ENCODE measurements at places on chromosomes 12 and 14.

- no peak for DNase-seq
Measured at GRCh38 chr12:84816916-84817695, 95.5 kb downstream of the SLC6A15 start.

GRCh38 chr12:95440401-95440800 is 33.6 kb upstream of the METAP2 start:
- no peak for DNase-seq

DNA sequence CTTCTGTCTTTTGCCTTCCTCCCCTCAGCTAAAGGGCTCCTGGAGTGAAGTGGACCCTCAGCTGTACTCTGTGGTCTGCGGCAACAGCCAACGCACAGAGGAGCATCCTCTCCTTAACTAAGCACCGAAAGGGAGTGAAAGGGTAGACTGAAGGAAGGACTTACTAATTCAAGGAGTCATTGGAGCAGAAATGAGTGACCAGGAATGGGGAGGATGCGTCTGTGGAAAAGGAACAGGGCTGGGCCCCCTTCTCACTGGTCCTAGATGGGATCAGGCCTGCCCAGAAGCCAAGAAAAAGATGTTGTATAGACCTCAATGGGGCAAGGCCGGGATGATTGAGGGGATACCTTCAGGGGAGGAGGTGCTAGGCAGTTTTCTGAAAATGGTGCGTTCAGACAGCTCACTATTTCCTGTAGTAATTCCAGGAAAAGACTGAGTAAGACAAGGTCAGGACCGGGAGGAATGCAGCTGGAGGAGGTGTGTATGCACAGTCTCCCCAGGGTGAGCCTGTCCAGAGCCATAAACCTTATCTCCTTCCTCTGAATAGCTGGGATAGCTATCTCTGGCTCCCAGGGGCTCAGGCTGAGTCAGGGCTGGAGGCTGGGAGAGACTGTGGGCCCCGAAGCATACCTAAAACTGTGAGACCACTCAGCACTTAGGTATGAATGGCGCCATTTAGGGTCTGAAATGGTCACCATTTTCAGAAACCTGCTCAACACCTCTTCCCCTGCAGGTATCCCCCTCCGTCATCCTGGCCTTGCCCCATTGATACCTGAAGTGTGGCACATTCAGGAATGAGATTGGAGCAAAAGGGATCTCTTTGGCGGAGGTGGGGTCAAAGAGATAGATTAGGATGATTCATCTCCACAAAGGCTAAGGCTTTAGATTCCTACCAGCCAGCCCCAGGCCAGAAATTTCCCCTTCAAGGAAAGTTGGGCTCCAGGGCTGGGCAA is 20.2 kb upstream of the KRT8 start:
- DNase-seq: peak; percentile 88

- DNase-seq: no peak
Measured at GRCh38 chr14:99245564-99246511, 26.2 kb downstream of the BCL11B start.

DNA sequence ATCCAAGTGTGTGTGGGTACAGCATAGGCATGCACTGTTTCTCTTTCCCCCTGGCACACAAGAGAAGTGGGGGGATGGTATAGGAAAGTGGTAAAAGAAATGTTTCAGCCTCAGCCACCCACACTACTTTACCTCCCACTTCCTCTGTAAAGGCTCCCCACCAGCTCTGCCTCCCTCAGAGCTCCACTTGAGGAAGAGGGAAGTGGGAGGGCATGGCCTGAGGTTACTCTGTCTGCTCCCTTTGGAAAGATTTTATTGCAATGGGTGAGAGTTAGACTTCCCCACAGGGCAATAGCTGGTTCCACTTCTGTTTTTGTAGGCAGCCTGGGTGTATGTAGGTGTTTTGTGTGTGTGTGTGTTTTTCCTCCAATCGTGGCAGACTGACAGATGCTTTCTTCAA is 145.3 kb downstream of the SSPN start:
- no peak for DNase-seq

- DNase-seq: peak; percentile 19
Measured at GRCh38 chr12:98373025-98373554, 142.3 kb upstream of the TMPO start.

DNA sequence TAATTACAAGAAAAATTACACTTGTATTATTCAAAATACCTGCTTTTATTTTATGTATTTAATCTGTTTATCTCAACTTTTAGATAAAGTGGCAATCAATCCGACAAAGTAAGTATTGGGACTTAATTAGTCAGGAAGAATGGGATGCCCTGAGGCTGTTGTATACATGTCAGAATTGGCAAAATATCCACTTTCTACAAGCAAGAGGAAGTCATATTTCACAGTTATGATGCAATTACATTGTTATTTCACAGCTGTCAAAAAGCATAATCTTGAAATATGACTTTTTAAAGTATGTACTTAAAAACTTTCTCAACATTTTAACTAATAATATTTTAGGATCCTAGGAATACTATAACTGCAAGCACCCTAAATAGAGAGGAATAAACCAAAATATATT is 357.1 kb upstream of the MGAT4C start:
- no peak for DNase-seq

GRCh38 chr12:100504804-100505203 is 31.1 kb downstream of the NR1H4 start:
- DNase-seq: no peak

- no peak for DNase-seq
Measured at GRCh38 chr14:38618514-38618913, 362.6 kb upstream of the CLEC14A start.

DNA sequence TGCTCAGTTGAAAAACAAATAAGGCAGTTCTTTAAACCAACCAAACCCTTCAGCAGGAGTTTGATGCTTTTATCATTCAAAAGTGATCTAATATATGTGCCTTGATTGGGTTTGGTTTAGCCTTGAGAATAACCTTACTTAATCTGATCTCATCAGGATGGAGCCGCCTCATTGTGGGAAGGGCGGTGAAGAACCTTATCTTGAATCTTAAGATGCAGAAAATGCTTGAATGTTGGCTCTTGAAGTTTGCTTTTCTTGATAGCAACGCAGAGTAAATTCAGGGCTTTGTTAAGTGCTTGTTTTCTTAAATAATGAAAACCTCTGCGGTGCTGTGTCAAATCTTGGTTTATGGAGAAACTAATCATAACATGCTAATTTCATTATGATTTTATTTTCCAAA is 138.2 kb downstream of the MON2 start:
- no peak for DNase-seq

DNA sequence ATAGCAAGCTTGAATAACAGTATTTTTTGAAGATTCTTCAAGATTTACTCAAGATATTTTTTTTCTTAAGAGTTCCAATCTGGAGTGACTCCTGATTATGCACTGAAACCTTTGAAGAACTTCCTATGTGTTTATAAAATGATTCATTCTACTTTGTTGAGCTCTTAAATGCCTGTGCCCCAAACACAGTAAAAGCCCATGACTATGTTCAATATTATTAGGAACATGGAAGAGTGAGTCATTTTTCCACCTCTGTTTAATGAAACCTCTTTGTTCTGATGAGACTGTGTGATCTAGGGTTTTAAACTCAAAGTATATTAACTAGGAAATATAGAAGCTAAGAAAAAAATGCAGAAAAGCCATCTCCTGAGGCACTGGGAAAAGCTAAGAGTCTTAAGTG is 415.0 kb upstream of the FBXO33 start:
- DNase-seq: no peak

DNA sequence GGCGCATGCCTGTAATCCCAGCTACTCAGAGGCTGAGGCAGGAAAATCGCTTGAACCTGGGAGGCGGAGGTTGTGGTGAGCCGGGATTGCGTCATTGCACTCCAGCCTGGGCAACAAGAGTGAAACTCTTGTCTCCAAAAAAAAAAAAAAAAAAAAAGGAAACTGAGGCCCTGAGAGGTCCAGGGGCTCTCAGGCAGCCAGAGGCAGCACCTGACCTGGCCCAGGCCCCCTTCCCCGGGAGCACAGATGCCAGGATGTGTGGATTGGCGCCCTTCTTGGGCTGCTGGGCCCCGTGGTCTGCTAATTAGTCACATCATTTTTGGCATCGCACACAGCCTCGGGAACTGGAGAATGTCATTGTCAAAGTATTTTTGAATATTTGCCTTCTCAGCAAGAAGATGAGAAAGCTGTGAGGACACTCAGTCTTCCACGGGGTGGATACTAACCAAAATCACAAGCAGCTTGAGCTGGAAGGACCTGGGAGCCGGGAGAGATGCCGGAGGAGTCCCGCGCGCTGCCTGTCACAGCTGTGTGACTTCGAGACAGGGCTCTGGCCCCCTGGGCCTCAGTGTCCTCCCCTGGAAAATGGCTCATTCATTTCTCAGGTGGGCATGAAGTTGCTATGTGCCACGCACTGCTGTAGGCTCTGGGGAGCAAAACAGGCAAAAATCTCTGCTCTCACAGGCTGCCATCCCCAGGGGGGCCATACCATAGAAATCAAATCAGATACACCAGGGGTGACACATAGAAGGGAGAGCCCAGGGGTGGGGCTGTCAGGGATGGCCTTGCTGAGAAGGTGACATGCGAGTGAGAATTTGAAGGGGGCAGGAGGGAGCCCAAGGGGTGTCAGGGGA is 12.5 kb upstream of the RCOR1 start:
- DNase-seq: no peak

DNA sequence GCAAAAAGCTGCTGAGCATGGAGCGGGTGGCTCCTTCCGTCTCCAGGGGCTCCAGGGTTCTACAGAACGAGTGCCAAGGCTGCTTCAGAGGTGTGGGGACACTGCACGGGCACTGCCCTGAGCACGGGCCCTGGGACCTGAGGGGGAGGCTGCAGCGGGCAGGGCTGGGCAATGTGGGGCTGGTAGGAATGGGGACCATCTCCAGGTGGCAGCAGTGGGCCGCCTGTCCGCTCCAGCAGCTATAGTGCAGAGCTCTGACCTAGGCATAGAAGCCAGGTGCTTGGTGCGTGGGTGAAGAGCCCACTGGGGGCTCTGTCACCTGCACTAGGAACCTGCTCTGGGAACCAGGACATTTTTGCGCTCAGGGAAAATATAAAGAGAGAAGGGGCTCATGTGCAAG is 22.3 kb downstream of the HDAC7 start:
- DNase-seq: no peak

- DNase-seq: no peak
Measured at GRCh38 chr14:103434868-103435442, 49.7 kb downstream of the MARK3 start.

- DNase-seq: no peak
Measured at GRCh38 chr12:26496170-26496569, 300.8 kb downstream of the SSPN start.

GRCh38 chr14:31286456-31287293 is 79.1 kb upstream of the HECTD1 start:
- no peak for DNase-seq

GRCh38 chr14:38297681-38298080 is 41.8 kb upstream of the CLEC14A start:
- DNase-seq: no peak

DNA sequence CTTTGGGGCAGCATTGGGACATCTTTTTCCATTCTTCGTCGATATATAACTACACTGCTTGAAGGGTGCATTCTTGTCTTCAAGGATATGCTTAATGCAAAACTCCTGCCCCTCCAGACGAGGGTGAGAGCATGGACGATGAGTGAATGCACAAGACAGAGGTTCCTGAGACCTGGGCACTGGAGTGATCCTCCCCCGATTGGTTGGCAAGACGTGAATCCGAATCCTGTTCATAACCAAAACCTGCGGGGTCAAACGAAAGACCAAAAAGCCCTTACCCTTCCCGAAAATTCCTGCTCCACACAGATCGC is 684 bp downstream of the KANSL2 start:
- no peak for DNase-seq

DNA sequence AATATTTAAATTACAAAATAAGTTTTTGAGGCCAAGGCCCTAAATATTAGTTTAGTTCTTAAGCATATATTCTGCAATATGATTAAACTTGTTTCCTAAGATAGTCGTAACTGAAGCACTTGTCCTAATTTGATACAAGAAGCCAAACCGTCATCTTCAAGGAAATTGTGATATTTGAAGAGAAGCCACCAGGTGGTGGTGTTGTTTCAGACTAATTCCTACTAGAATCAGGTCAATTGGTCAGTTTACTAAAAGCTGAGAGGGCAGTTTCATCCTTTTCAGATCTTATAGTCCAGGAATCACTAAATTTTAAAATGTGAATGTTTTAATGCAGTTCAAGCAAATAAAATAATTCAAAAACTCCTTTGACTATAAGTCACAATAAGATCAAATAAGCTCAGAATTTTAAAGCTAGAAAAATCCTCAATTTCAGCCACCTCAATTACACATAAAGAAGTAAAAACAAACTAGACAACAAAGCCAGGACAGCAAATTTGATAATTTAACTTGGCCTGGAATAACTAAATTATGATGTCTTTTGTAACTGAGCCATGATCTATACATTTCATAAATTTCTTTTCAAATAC is 7.1 kb upstream of the ARL1 start:
- peak; percentile 8 for DNase-seq

- DNase-seq: no peak
Measured at GRCh38 chr14:82182646-82183045, 649.0 kb upstream of the SEL1L start.

GRCh38 chr12:12941450-12942350 is 10.3 kb downstream of the GPRC5D start:
- no peak for DNase-seq

DNA sequence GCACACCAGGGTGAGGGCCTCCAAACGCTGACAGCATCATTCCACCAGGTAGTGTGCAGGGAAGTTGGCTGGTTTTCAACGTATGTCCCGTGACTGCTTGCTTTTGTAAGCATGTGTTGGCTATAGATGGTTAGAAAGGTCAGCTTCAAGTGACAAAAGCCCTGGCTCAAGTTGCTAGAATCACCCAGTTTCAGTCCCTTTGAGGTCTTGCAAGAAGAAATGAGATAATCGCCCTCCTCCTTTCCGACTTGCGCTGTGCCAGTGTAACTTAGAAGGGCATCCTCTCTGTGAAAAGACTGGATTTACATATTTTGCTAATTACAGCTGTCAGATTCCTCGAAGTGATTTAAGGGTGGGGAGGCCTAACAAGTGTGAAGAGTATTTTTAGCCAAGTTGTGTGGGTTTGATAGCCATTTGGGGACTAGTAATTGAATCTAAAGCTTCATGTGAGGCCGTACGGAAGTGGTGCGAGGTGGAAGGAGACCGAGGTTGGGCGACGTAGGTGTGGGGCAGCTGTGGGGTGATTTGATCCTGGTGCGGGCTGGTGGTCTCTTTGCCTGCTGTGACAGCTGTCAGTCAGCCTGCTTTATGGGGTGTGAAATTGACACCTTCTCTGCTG is 94.7 kb downstream of the CHST11 start:
- no peak for DNase-seq

GRCh38 chr14:81594012-81594411 is 60.4 kb upstream of the SEL1L start:
- DNase-seq: no peak

GRCh38 chr14:81682134-81682533 is 148.5 kb upstream of the SEL1L start:
- no peak for DNase-seq

- DNase-seq: no peak
Measured at GRCh38 chr14:71730471-71730870, 201.8 kb upstream of the RGS6 start.

GRCh38 chr12:13258197-13258596 is 61.7 kb downstream of the EMP1 start:
- no peak for DNase-seq

GRCh38 chr12:124764451-124764850 is 99.2 kb downstream of the SCARB1 start:
- no peak for DNase-seq
